EH (cell line): ENCODE measurements at places on chromosomes 16 and 17.
A peak's percentile ranks its signal among the peaks of the same experiment; 100 is the strongest.

DNA sequence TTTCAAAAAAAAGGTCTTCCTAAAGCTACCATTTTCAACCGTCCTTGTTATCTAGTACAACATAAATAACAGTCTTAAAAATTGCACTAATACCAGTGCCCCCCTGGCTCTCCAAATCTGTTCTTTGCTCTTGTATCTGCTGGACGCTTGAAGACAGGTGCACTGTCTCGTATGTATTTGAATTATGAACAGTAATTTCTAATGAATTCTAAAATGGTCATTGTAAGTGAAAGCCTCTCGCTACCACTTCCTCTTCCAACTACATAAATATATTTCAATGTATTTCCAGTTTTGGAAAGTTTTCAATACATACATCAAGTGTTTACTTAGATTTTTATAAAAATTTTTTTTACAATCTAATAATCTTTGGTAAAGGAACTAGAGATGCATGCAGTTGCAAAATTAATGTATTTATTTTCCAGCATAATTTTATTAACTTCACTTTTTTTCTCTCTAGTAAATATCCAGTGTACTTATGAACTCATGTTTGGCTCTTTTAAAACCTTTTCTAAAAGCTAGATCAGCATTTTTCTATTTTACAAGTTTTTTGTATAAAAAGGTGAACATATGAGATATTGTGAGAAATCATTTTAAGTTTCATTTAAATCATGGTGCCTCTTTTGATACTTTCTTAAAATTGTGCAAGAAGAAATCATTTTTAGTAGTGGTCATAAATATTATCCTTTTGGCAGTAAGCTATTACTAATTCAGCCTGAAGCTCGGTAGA lies 31.0 kb downstream of the ERCC4 start:
- DNase-seq: no peak

- DNase-seq: peak; percentile 42
These were observed 17.2 kb downstream of the RSL1D1 start for GRCh38 chr16:11833951-11834695.

- DNase-seq: no peak
These were observed 66.5 kb downstream of the CYB561 start for GRCh38 chr17:63379636-63380035.

DNA sequence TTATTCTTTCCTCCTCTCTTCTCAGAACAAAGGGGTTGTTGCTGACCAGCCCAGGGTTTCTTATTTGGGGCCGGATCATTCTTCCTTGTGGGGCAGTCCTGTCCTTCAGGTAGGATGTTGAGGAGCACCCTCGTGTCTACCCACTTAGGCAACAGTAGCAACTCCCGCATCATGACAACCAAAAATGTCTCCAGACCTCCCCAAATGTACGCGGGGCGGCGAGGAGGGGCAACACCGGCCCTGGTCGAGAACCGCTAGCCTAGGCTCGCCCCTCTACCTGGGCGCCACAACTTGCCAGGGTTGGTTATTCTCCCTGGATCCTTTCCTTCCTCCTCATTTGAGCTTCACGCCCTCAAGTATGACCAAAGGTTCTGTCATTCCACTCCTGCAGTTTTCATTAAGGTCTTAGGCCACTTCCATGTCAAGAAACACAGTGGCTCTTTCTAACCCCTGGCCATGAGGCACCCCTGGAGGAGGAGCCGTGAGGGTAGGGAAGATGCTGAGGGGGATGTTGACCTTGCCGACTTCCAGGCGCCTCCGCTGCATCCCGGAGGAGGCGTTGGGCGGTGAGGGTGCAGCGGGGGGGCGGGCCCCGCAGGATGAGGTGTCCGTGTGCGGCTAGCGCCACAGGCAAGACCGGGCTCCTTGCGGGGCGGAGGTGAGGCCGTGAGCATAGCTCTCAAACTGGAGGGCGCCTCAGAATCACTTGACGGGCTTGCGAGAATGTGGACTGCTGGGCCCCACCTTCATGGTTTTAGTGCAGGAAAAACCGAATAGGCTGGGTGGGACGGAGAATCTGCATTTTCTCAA lies 712 bp upstream of the SPECC1 start:
- DNase-seq: no peak

GRCh38 chr17:81198826-81199481 lies 23.8 kb downstream of the CEP131 start:
- no peak for DNase-seq
